ENCODE measurements at places on chromosomes 7 and 10.

DNA sequence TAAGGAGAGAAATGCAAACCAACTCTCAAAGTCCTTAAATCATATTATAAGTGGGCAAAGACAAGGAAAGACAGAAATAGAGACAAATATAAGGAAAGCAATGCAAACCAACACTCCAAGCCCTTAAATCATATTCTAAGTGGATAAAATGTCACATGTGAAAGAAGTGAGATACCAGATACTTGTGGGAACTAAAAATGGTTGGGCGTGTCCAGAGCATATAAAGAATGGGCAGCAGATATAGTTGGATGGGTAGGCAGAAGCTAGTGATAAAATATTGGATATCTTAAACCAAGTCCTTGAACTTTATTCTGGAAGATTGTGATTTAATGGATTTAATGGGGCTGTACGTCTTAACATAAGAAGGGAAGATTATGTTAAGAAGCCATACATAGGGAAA lies 1065.2 kb upstream of the C7orf33 start:
- no peak for DNase-seq

DNA sequence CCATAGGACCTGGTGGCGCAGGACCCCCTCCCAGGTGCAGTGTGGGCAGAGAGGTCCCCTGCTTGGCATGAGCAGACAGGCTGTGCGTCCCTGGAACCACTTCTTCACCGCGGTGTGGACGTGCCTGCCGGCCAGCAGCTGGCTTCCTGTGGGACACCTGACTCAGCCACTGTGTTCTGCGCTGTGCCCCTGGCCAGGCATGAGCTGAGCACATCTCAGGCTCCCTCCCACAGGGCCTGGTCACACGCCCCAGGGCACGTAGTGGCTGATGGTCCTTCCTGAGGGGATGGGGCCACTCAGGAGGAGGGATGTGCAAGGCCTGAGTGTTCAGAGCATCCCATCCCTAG lies 3.5 kb upstream of the DEPP1 start:
- DNase-seq: no peak

GRCh38 chr7:93258661-93259060 lies 26.5 kb downstream of the VPS50 start:
- DNase-seq: no peak

- DNase-seq: no peak
These were observed 208.4 kb upstream of the KLF14 start for GRCh38 chr7:130942211-130942964.

DNA sequence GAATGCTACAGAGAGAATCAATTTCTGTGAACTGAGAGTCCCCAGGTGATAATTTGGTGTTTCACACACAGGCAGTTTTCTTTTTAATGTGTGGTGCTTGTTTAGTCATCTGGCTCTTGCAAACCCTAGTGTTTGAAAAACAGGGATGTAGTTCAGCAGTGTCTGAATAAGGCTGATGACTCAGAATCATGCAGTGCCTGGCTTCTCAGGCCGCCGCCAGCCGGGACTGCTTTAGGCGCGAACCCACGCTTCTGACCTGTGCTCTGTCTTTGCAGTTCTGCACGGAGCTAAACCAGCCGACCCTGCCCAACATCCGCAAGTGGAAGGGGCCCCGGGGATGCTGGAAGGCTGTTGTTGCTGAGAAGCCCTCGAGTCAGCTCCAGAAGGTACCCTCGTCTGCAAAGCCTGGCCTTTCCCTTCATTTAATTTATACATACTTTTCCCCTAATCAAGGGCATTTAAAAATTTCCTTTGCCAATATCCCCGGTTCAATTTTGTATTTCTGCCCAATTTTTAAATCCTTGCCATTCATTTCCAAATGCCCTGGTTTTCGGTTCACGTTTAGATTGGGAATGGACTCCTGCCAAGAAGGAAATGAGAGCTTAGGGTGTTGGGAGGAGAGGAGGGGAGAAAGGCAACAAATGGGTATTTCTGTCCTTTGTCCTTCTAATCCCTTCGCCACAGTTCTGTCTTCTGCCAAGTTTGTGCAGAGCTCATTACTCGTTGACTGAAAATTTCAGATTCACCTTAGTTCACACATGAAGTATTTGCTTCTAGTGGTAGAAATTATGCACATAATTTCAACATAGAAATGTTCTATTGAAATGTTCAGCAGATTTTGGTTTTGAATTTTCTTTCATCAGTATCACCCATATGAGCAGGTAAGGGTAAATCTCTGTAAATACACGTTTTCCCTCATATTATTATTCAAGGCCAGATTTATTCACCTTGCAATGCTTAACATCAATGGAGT lies 108.5 kb upstream of the ANLN start:
- DNase-seq: no peak

- no peak for DNase-seq
These were observed 287.2 kb downstream of the HGF start for GRCh38 chr7:81482600-81483186.

DNA sequence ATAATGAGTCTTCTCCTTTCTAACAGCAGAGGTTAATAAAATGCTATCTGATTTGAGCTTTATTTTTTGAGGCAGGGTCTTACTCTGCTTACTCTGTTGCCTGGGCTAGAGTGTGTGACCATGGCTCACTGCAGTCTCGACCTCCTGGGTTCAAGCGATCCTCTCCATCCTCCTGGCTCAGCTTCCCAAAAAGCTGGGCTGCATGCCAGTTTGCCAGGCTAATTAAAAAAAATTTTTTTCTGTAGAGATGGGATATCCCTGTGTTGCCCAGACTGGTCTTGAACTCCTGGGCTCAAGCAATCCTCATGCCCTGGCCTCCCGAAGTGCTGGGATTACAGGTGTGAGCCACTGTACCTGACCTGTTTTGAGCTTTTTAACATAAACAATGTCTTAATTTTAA lies 56.7 kb downstream of the SCD start:
- DNase-seq: no peak

DNA sequence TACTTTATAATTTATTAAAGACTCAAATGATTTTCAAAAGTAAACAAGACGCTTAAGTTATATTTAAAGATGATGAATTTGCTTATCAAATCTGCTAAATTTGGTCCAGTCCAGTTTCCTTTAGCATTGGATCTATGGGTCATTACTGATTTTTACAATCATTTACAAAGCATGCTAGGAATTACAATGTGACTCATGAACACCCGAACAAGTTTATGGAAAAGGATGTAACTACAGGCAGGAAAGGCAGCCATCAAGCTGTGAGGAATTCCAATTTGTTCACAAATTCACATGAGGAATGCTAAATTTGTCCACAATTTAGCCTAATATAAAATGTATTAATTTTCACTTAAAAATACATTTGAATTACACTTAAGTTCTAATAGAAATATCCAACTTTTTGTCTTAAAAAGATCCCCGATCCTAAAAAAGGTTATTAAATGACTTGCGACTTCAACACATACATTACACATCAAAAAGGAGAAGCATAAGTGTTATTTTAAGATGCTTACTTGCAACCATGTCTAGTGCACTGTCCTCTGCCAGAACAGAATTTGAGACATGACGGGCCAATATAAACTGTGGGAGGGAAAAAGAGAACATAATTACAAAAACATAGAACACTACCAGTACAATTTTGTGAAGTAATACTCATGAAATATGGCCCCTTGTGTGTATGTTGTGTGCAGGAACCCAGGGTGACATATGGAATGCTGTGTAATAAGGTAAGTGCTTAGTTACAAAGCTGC lies 194.2 kb upstream of the SLC26A5 start:
- no peak for DNase-seq

DNA sequence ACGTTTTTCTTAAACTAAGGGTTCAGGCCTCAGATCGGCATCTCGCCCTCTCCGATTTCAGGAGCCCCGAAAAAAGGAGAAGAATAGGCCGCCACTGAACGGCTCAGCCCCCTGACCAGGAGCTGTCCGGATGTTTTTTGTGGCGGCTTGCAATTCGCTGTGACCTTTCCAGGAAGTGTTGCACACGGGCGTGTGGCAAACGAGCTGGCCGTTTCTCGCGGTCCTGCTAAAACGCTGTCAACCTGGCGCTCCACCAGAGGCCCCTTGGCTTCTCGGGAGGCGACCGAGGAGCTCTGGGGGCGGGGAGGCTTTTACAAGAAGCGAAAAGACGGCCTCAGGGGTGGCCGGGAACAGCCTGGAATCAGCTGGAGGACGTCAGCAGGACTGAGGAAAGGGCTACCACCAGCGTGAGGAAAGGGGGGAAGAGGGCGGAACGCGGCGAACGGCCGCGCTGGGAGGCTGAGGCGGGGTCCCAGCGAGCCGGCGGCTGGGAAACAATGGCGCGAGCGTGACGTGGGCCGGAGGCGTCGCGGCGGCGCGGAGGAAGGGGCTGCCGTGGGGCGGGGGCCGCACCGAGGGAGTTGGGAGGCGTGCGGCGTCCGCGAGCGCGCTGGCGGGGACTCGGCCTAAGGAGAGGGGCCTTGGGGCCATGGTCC lies 493 bp downstream of the NT5C2 start:
- peak; percentile 28 for DNase-seq

DNA sequence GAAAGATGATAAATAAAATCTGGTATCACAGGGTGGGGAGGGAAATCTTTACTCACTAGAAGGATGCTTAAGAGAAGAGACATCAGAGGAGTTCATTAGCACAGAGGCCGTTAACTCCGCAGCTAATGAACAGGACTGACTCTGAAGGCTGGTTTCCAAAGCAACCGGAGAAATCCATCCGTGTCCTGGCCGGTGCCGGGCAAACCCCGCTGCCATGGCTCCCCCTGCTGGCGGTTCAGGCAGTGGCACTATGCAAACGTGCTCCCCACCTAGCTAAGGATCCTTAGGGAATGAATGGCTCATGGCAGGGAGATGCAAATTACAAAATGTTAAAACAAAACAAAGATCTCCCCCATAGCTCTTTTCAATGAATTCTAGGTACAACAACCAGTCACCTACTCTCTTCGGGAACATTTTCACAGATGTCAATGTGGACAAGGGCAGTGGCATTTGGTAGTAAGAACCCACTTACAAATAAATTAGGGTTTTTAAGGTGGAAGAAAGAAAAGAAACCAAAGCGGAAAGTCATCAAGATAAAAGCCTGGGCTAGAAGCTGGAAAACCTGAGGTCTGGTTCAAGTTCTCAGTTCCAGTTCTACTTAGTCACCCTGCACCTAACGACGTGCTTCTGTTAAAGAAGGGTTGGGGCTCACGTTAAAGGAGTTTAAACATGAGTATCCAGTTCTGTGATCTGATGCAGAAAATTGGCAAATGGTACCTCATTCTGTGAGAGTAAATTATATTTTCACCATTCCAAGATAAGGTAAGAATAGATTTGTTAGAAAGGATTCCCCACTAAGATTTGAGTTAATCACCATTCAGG lies 138.2 kb downstream of the SVIL start:
- DNase-seq: peak; percentile 20

- DNase-seq: no peak
These were observed 5.3 kb downstream of the ESYT2 start for GRCh38 chr7:158824028-158824427.

DNA sequence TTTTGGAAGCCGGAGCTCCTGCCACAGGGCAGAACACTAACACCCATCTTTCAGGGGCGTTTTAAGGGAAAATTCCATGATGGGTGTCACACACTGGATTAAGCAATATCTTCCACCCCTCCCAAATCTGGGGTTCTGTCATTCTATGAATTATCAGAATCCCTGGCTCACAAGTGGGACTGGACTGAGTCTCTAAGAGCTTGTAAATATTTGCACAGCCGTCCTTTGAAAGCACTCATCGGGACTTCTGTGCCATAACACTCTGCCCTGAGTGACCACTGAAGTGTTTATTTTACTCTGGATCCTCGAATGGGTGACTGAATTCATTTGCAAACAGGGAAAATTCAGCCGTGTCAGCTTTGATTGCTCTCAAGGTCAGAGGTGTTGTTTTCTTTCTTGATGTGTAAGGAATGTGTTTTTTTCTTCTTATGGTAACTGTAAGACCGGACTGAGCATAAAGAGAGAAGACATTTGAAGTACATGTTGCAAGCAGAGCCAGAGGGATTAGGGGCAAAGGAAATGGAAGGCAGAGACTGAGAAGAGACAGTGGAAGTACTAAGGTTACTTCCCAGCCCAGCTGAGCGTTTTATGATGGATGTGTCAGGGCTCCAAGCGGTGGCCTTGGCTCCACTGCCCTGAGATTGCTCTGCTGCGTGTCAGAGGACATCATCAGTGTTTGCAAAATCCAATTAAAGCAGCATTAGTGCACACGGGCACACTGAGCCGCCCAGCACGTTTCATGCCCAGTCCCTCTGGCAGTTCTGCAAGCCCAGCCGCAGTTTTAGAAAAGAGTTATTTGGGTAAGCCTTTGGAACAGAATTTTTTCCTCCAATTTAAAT lies 17.7 kb upstream of the GTPBP4 start:
- no peak for DNase-seq

DNA sequence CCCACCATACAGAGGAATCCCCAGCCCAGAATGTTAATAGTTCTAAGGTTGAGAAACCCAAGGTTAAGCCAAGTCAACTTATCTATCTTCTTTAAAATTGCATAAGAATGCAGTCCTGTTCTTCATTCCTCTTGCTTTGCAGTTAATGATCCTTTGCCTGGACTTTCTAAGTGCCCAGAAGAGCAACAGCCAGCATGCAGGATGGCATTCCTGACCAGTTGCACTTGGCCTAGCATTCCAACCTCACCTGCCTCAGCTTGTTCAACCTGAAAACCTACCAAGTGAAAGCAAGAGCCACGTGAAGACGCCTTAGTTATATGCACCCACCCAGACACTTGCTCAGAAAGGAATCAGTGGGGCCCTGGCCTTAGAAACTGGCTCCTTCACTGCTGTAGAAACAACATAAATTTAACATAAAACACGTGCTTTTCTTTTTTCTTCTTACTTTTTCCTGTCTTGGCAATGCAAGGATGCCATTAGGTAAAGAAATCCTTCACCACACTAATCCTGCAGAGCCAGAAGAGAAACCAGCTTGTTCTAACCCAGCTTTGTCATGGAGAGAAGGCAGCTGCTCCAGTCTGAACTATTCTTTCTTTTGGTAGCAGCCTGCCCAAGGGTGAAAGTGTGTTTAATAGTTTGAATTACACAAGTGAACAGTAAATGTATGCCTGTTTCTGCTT lies 25.0 kb downstream of the EGFR start:
- no peak for DNase-seq

GRCh38 chr7:137343281-137343841 lies at the start of gene PTN:
Gene PTN, minus strand, starts transcription at chr7:137343733. Its CDS starts 88,760 bp downstream, at chr7:137254973.
- no peak for DNase-seq

- no peak for DNase-seq
These were observed 188.9 kb downstream of the SKIDA1 start for GRCh38 chr10:21336476-21337170.

All from stimulated activated CD4-positive, alpha-beta T cell treated with anti-CD3 and anti-CD28 coated beads, Interleukin-15, amount 100 ng/mL, for 1 hour (primary cell).